ENCODE measurements at places on chromosomes 12 and 14.

- no peak for DNase-seq
Observed at GRCh38 chr14:71130491-71131179, 223.4 kb downstream of the PCNX1 start.

- DNase-seq, result no peak
Observed at GRCh38 chr14:51566831-51567582, 84.7 kb upstream of the FRMD6 start.

DNA sequence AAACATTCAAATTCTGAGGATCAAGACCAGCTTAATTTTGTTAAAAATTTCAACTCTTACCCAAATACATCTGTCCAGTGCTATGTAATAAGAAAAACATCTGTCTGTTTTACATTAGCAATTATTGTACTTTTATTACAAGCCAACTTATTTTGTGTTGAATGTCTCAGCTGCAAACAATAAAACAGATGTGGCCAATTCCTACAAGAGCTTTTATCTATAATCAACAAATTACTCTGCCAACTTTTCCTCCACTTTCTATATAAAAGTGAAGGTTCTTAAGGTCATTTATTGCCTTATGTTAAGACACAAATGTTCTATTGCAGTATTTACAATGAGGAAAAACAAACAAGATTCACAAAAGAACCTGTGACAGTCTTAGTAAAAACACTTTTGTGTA, 72.7 kb downstream of the NOVA1 start:
- DNase-seq, result no peak

DNA sequence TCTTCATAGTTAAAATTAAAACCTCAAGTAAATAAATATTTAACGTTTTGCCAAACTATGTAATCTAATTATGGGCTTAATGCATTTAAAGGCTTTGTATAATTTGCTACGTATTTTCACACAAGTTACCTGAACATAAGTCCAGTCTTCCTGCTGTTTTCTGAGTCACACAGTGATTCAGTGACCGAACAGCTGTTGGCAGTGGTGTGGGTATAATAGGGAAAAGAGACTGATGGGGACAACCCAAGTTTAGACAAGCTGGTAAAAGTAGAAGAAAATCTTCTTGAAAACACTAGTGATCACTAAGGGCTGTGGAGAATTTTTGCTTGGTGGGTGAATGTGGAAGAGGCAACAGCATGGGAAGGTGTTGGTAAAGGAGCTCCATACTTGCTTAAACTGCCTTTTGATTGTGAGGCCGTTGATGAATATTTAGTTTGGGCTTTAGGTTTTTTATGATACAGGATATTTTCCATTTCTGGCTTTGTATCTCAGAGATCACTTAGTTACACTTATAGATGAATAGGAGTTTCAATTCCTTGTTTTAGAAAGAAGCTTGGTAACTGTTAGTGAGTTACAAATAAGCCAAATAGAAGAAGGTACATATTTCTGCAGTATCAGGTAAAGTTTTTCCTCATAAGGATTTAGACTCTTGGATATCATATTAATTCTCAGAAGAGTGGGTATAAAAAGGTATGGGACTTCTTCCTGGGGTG, 23.9 kb downstream of the LRRK2 start:
- no peak for DNase-seq

DNA sequence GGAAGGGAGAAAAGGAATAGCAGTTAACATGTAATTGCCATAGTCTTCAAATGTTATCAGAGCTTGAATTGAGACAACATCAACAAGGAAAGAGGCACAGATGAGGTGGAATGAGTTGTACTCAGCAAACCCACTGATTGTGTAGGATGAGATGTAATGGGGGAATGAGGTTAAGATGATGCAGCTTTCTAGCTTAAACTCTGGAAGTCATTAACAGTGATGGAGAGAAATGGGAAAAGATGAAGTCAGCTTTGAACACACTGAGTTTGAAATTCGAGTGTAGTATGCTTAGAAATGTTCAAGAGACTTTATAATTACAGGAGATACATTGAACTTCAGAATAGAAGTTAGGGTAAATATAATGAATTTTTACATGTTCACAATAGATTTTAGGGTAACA, 106.9 kb downstream of the PRKD1 start:
- DNase-seq, result no peak

DNA sequence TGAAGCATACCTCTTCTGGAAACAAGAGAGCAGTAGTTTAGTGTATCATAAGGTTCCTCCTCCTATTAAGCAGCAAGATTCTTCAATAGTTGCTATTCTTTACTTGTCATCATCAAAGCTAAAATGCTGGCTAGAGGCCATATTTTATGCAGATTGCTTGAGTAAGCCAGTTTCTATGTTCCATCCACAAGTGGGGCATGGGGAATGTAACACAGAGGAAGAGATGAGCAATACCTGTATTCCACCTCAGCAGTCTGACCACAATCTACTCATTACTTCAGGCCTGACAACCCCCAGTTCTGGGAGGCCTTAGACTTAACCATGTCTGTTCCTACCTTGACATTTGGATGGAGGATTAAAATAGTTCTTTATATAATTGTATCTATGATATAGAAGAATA, 423.6 kb downstream of the BTG1 start:
- no peak for DNase-seq
